ENCODE measurements at places on chromosomes 7 and 10.

DNA sequence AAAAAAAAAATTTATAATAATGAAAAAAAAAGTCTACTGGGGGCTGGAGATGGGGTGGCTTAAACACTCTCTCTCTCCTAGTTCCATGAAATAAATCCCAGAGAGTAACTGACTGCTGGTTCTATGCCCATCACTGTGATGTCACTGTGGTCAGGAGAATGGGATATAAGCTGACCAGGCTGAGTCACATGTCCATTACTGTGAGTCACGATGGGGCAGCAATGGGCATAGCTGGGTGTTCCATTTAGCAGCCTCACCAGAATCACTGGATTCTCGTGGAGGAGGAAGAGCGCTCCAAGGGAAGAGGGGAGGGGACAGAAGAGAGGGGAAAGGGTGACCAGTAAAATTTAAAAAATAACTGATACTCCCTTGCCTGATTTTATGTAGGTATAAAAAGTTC, 37.1 kb downstream of the MASTL start:
- peak; percentile 92 for DNase-seq

DNA sequence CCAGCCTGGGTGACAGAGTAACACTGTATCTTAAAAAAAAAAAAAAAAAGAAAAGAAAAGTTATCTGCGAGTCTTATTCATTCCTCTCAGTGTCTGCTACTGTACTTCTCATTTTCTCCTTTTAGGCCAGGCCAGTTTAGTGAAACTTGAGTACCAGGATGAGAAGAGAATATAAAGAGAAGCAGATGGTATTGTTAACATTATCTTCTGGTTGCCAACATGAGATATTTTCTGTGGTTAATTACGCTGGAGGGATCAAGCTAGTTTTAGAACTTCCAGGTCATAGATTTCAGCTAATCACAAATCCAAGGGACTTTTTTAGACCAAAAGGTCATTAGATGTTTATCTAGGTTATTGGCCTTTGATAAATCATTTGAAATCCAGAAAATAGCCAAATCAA, 252.6 kb upstream of the SMIM30 start:
- no peak for DNase-seq

- DNase-seq, result no peak
Observed at GRCh38 chr10:20936396-20936795, 39.3 kb upstream of the NEBL start.

DNA sequence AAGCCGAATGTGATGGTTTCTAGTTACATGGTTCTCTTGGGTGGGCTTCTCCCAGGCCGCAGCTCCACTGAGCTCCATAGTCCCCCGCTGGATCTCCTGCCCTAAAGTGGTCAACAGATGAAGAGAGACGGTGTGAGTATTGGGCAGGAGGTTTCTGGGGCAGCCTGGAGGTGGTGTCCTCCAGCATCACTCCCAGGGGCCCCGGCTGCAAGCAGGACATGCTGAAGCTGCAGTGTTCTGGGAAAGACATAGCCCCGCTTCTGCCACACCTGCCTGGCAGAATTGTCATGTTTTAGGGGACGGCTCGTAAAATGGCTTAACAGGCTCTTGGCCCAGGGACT, 40.4 kb downstream of the CALML3 start:
- no peak for DNase-seq

DNA sequence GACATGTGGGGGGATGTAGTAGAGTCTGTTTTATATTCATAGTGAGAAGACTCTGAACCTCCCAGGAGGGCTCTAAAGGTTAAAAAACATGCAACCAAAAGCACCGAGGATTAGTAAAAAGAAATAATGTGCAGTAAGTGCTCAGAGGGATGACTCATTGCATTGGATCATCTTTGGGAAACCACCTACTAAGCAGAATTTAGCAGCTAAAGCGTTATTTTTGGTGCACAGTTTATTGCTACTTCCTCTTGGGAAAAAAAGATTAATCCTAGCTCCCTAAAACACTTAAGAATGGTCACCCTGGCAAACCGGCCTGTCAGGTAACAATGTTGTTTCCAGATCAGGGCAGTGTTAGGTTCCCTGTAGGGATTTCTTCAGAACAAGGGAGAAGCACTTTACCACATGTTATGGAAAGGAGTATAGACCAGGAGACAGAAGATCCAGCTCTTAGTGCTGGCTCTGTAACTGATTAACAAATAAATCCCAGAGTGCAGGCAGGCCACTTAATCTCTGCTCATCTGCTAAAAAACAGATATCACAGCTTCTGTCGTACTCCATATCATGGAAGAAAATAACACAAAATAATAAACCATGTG, 44.8 kb upstream of the FAM133B start:
- no peak for DNase-seq

DNA sequence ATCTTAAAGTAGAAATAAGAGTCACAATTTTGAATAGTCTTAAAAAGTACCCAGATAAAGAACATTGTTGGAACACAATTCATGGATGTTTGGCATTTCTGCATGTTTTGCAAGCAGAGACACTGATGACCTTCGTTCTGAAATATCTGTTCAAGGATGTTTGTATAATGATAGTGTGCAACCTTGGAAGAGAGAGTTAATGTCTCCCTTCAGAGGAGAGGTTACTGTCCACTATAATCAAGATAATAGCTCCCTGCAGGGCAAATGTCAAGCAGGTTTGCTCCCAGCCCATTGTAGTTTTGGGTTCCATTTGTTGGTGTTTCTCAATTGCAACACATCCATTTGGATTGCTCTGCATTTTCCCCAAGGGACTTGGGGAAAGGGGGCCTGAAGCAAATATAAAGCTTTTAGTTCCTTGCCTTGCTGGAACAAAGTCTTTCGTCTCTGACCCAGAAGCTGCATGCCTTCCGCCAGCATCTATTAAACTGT, 45.2 kb downstream of the COL1A2 start:
- DNase-seq, result no peak

GRCh38 chr7:33986951-33987947, 81.9 kb downstream of the BMPER start:
- peak; percentile 95 for DNase-seq

DNA sequence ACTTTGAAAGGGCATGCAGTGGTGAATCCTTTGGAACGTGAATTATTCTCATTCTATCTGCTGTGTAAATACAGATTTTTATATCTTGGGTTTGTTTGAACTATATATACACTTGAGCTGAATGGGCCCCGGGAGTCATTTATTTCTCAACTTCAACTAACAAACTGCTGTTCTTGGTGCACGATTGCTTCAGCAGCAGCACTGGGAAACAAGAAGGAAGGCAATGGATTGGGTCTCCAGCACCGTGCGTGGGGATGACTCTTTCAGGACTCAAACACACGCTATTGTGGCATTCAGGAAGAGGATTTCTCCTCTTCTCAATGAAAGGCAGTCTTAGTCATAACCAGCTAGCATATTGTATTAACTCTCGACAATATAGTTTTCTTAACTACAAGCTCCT, 226.0 kb upstream of the NFE2L3 start:
- no peak for DNase-seq

GRCh38 chr7:40850017-40850416, 715.2 kb downstream of the SUGCT start:
- no peak for DNase-seq

- DNase-seq, result no peak
Observed at GRCh38 chr10:9262770-9263169, 1208.3 kb downstream of the GATA3 start.

DNA sequence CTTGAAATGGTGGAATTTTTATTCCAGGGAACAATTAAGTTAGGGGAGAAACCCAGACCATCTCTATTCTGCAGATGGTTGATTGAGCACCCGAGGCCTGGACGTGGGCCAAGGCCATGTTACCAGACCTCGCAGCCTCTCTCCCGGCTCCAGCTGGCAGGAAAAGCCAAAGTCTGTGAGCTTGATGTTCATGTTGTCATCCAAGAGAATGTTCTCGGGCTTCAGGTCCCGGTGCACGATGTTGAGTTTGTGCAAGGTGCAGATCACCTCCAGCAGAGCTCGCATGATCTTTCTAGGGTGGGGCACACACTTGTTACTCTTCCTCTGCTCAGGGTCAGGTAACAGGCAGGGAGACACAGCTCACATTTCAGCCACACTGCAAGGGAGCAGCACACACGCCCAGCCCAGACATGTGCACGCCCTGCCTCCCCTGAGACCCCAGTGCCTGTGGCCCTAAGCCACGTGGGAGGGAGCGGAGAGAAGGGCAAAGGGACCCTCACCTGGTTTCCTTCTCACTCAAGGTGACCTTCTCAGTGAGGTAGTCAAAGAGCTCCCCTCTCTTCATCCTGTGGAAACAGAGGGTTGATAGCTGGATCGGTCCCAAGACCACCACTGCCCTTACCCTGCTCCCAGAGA, 9.5 kb downstream of the PHKG1 start:
- no peak for DNase-seq

DNA sequence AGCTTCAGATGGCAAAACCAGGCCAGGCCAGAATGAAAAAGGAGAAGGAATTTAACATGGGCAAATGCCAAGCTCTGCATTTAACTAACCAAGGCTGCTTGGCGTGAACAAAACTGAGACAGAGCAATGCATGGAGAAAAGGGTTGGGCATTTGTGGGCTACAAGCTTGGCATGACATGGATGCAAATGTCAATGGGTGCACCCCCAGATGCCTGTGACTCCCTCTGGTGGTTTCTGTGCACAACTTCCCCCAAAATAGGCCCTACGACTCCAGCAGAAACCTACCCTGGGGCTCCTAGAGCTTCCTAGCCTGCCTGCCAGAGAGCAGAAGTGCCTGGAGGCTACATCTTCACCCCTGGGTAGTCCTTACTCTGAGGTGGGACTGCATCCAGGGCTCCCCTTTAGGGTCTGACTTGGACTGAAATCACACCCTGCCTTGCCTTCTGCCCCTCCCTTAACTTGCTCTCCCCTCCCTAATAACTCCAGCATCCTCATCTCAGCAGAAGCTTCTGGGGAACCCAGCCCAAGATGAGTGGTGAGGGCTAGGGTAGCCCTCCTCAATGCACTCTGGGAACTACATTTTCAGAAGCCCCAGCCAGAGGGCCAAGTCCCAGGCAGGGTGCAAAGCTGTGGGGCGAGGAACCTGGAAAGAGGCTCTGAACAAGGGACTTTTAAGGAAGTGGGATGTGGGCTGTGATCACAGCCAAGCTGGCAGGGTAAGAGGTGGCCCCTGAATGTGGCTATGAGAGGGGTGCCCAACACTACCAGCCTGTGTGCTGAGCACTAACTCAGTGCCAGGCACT, 11.3 kb downstream of the GPRIN2 start:
- DNase-seq, result no peak

DNA sequence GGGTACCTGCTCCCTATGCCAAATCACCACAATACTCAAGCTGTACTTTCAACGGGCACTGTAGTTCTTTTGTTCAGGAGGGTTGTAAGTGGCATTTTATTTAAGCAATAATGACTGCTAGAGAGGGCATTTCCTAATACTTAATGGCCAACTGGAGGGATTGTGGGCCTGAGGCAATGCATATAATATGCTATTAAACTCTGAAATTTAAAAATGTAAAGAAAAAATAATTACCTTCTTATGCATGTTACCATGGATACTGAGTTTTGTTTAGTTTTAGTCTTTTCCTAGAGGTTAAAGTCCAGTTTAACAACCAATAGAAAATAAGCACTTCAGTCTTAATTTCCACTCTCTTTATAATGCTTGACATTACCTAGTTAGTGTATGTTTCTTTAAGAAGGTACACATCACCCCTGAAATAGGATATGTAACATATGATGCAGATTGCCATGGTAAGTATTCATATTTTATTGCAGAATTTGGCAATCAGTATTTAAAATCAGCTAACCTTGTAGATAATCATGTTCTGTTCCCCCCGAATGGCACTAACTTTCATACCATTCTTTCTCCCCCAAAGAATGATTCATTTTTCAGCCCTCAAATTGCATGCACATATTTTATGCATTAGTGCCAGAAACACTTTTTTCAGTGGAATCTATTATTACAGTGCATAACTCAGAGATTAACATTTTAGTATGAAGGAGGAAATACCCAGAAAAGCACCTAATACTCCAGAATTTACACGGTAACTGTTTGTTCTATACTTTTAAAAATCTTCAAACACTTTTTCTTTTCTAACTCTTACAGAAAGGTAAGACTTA, 90.3 kb upstream of the ZNF438 start:
- DNase-seq, result no peak

DNA sequence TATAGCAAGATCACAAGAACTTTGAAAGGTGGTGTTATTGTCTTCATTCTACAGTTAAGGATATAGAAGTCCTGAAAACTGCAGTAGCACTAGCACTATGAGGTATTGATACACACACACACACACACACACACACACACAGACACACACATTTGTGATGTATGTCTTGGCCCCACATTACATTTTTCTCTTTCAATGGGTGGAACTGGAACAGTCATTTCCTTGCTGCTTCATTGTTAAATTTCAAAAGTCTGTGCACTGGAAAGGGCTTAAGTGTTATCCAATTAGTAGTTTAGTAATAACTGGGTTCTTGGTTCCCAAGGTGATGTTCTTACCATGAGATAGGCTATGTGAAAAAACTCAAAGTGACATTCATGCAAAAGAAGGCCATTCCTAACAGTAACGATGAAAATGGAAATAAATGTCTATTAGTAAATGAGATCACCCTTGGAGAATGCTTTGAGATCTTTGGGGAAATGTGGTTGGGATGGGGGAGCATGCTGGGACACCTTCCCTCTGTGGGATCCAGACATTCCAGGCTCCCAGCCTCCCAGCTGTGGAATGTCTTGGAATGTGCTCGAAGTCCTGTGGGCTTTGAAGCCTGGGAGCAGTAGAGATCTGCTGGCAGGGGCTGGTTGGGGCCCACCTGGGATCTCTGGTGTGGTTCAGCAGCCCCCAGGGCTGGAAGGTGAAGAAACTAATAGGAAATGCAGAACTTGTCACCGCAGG, 37.4 kb upstream of the CALD1 start:
- DNase-seq, result peak; percentile 38

- no peak for DNase-seq
Observed at GRCh38 chr7:150448789-150449147, 1.7 kb upstream of the GIMAP8 start.

- peak; percentile 32 for DNase-seq
Observed at GRCh38 chr10:113329121-113329596, 223.7 kb upstream of the HABP2 start.

GRCh38 chr10:131674130-131674529, 226.7 kb upstream of the PPP2R2D start:
- no peak for DNase-seq

DNA sequence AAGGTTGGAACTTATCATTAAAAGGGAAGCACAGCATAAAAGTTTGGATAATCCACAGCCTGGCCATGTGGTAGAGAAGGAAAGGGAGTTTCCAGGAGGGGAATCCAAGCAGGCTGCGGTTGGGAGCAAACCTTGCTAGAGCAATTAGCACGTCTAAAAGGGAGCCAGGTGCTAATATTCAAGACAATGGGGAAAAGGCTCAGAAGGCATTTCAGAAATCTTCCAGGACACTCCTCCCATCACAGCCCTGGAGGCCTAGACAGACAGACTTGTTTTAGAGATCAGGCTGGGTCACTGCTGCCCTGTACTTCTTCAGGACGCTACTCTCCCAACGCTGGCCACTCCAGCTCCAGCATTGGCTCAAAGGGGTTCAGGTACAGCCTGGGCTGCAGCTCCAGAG, 96.2 kb upstream of the KAT6B start:
- DNase-seq, result no peak

DNA sequence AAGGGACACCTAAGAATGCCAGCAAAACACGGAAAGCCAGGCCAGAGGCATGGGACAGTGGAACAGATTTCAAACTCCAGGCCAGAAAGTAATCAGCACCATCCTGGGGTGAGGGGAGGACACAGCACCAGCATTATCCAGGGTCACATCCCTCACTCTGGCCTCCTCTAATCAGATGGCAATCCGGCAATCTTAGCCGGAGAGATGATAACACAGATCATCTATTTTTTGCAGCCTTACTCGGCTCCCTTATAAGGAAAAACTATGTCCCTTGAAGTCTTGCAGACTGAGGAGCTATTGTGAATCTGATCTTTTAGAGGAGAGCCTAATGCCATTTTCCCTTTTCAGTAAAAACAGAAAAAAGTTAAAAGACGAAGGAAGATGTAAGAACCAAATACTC, 16.5 kb downstream of the TRIL start:
- DNase-seq, result no peak

Data from kidney epithelial cell (primary cell).